ENCODE measurements at places on chromosomes 3 and 15.

DNA sequence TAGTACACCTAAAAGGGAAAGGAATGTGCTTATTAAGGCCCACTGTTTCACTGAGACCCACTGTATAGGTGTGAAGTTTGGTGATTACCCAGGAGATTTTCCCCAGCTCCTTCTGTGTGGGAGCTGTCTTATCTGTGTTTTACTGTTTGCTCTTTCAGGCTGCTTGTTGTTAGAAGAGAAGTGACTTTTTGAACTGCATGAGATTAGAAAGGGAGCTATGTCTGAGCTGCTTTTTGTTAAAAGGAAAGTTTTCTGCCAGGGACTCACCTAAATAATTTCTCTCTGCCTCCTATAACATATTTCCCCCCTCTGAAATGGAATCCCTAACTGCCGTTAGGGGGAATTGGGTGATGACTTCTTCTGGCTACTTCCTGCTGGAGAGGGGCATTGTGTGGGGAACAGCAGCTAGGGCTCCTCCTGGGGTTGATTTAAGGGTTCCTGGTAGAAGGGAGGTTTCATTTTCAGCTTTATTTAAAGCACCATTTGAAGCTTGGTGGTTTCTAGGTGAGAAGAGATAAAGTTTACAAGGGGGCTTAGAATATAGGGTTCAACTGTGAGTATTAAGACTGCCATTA is 77.1 kb upstream of the ATP11B start:
- no peaks in the 10 kb centered on the region for H3K36me3 ChIP-seq
- no peak for DNase-seq
- peaks cover 10% of the 10 kb centered on the region for H3K4me1 ChIP-seq
- no peaks in the 10 kb centered on the region for H3K27me3 ChIP-seq

DNA sequence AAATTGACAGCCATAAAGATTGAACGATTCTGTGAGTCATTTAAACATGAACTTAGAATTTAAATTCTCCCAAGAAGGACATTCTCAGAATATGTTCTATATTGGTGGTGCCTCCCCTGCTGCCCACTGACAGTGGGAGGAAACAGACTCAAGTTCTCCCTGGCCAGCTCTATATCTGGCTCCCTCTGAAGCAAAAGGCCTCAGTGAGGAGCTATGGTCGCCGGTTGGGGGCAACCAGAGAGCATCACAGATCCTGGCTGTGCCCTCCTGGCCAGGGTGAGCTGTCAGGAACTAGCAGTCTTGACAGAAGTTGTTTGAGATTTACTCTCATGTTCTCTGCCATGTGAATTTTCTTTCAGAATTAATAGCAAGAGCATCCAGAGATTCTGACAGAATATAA is 285.5 kb downstream of the NTRK3 start:
- no peak for DNase-seq
- no peaks in the 10 kb centered on the region for H3K4me1 ChIP-seq
- no peak overlapping the region for H3K4me3 ChIP-seq

DNA sequence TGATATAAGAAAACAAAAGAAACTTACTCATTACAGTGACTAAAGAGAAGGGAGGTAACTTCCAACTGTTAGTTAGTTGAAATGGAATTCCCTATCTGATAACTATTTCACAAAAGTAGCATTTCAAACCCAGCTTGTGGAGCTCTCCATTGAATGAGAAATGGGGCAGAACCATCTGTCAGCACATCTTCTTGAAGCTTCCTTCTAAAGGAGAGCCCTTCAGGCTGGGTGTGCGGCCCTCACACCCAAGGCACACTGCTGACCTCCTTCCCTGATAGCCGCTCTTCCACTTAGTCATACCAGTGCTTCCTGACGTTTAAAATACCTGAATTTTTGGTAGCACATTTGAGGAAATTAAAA is 28.1 kb upstream of the VEPH1 start:
- no peaks in the 10 kb centered on the region for H3K27me3 ChIP-seq
- DNase-seq = no peak
- peaks cover 4% of the 10 kb centered on the region for H3K4me1 ChIP-seq
- no peak overlapping the region for H3K4me3 ChIP-seq
- no peaks in the 10 kb centered on the region for H3K36me3 ChIP-seq
- peak overlapping the region; percentile 73 for H3K27ac ChIP-seq

- peaks cover 48% of the 10 kb centered on the region for H3K4me1 ChIP-seq
- no peak overlapping the region for H3K27ac ChIP-seq
- no peak for DNase-seq
- no peak overlapping the region for H3K4me3 ChIP-seq
- no peaks in the 10 kb centered on the region for H3K27me3 ChIP-seq
Measured at GRCh38 chr3:64244011-64244942, 19.0 kb upstream of the PRICKLE2 start.

DNA sequence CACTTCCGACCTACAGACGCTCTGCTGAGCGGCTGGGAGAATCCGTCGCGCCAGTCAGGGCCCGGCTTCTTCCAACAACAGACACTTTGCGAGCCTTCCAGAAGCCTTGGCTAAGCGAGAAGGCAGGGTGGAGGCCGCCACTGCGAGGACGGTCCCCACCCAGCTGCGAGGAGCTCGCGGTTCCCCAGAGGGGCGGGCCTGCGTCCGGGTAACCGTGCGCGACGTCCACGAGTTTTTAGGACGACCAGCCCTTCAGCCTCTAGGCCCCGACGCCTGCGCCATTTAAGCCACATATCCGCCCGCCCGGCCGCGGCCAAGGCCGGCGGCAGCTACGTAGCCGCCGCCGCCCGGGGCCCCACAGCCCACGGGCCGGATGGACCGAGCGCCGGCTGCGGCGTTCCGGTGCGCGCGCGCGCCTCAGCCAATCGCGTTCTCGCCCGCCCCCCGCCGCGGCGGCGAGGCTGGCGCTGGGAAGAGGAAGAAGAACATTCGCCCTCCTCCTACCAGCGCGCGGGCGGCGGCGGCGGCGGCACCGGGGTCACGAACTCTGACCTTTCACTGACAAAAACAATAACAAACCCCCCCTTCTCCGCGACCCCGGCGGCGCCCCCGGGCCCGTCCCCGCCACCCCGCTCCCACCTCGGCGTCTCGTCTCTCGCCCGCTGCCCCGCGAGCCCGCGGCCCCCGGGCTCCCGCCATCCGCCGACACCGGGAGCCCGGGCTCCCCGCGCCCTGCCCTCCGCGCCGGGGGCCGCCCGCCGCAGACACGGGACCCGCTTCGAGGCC is at the start of gene NR2C2:
Gene NR2C2, plus strand, starts transcription at position 484 of the 786 bp plus-strand sequence. CDS start 56,332 bp downstream, outside the sequence.
- peak; percentile 83 for DNase-seq
- H3K27me3 ChIP-seq = no peaks in the 10 kb centered on the region
- H3K4me1 ChIP-seq = peaks cover 36% of the 10 kb centered on the region
- peak within 1 kb of the TSS; percentile 100 for H3K27ac ChIP-seq

DNA sequence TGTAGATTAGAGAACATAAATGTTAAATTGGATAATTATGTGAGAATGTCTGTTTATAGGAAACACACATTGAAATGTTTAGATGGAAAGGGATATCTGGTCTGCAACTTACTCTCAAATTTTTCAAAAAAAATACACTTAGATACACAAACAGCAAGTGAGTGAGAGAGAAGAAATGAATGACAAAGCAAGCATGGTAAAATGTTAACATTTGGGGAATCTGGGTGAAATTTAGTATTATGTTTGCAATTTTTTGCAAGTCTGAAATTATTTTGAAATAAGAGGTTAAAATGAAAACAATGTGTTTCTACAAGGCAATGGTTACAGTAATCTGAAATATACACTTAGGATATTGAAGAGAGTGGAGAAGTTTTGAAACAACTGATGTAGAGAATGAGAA is 134.3 kb downstream of the GLDN start:
- H3K27me3 ChIP-seq = no peaks in the 10 kb centered on the region
- H3K36me3 ChIP-seq = peaks cover 4% of the 10 kb centered on the region
- no peak overlapping the region for H3K4me3 ChIP-seq
- no peak overlapping the region for H3K27ac ChIP-seq

DNA sequence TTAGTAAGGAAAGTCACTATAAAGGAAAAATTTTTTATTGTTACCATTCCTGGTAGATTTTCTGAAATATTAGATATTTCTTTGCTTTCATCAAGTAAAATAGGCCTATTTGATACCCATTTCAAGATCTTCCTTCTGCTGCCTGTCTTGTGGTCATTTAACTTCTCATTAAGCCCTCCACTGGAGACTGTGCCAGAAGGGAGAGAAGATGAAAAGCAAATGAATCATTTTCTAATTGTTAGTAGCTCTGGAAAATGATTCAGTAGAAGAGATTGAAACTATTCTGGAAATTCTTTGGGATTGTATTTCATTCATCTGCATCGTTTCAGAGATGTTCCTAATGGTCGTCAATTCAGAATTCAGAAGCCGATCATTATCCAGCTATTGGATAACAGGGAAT is 3.2 kb downstream of the KCTD6 start:
- H3K36me3 ChIP-seq = peaks cover 10% of the 10 kb centered on the region
- peak overlapping the region; percentile 68 for H3K4me3 ChIP-seq
- H3K4me1 ChIP-seq = peaks cover 51% of the 10 kb centered on the region
- H3K27ac ChIP-seq = no peak overlapping the region
- DNase-seq = no peak

- H3K27me3 ChIP-seq = no peaks in the 10 kb centered on the region
- no peak overlapping the region for H3K4me3 ChIP-seq
- H3K27ac ChIP-seq = no peak overlapping the region
- no peaks in the 10 kb centered on the region for H3K36me3 ChIP-seq
- DNase-seq = no peak
Measured at GRCh38 chr3:17982211-17982880, 239.9 kb upstream of the TBC1D5 start.

GRCh38 chr3:135090020-135090717 is 295.1 kb downstream of the EPHB1 start:
- no peak for DNase-seq
- H3K27me3 ChIP-seq = peaks cover 15% of the 10 kb centered on the region
- no peaks in the 10 kb centered on the region for H3K36me3 ChIP-seq
- no peaks in the 10 kb centered on the region for H3K4me1 ChIP-seq

DNA sequence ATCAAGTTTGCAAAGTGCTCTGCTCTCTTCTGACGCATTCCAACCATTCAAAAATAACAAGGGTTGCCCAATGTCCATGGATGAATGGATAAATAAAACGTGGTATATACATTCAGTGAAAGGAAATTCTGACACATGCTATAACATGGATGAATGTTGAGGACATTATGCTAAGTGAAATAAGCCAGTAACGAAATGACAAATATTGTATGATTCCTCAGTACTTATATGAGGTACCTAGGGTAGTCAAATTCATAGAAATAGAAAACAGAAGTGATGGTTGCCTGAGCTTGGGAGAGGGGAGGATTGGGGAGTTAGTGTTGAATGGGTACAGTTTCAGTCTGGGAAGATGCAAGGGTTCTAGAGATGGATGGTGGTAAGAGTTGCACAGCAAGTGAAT is 33.9 kb downstream of the SH3BP5 start:
- H3K4me3 ChIP-seq = no peak overlapping the region
- no peaks in the 10 kb centered on the region for H3K27me3 ChIP-seq
- H3K27ac ChIP-seq = no peak overlapping the region
- peaks cover 39% of the 10 kb centered on the region for H3K36me3 ChIP-seq
- DNase-seq = no peak

GRCh38 chr15:62549345-62549970 is 384.4 kb upstream of the C2CD4B start:
- H3K36me3 ChIP-seq = peaks cover 4% of the 10 kb centered on the region
- no peak overlapping the region for H3K4me3 ChIP-seq

DNA sequence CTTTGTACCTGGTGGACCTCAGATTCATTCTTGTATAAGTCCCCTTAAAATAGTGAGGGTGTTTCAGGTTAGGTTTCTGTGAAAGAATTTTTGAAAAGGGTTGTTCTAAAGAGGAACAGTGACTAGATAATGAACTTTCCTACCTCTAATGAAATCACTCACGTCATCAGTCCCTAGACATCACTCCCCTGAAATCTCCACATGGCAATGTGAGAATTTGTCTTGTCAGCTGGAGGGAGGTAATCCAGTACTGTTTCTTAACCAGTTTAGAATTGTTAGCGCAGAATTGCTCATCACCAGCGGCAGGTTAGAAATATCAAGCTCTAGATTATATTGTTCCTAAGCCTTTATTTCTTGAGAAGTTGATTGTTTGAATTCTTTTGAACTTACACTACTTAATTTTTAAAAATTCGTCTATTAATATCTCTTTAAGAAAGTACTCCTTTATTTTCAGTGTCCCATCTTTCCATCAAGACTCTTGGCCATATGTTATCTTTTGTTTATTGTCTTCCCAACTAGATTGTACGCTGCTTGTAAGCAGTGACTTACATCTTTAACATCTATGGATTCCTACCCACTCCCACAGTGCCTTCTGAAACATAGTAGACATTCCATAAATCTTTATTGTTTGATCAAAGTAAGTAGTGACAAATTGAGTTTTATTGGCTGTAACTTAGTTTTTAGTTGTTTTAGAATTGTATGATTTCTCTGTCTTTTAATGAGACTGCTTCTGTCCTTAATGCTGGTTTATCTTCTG is 52.8 kb downstream of the RASA2 start:
- no peak for DNase-seq
- H3K36me3 ChIP-seq = peaks cover 41% of the 10 kb centered on the region
- no peaks in the 10 kb centered on the region for H3K27me3 ChIP-seq
- H3K4me1 ChIP-seq = peaks cover 4% of the 10 kb centered on the region
- H3K4me3 ChIP-seq = no peak overlapping the region

DNA sequence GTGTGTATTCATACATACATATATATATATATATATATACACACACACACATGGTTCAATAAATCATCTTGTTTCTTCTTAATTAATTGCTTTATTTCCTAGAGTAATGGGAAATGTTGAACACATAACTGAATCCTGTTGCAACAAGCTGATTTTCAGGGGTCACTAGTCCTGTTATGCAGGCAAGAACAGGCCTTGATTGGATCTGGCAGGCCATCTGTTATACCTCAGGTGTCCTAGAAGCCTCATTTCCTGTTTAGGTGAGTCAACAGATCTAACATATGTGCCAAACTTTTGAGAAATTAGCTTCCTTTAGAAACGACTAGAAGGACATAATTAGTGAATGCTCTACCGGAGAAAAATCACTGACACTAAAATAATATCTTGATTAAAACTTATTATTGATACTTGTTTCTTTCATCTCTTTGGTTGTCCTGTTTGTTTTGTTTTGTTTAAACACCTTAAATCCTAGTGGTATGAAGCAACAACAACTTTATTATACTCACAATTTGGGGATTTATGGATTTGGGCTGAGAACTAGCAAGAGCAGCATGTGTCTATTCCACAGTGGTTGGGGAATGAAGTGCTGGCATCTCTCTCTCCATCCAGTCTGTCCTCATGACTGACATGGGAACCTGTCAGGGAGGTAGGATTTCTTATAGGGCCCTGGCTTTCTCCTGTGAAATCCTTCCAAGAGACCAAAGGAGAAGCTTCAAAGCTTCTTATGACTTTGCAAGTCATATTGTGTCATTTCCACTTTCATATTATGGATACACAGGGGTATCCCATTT is 552.6 kb downstream of the NSUN3 start:
- H3K4me1 ChIP-seq = peaks cover 7% of the 10 kb centered on the region
- H3K36me3 ChIP-seq = no peaks in the 10 kb centered on the region
- no peak overlapping the region for H3K4me3 ChIP-seq
- no peak overlapping the region for H3K27ac ChIP-seq
- no peaks in the 10 kb centered on the region for H3K27me3 ChIP-seq
- no peak for DNase-seq
